Breast epithelium (tissue), 4 donors: ENCODE measurements at places on chromosomes 6 and 20. TPM values are rescaled to one million over a fixed set of nuclear protein-coding genes. Genes with fewer than 3 reads are reported as not detected.

GRCh38 chr6:11230158-11231107 lies 2.0 kb downstream of the NEDD9 start:
- DNase-seq: no peak
- no peaks in the 10 kb centered on the region for H3K36me3 ChIP-seq
- no peaks in the 10 kb centered on the region for H3K4me1 ChIP-seq
- H3K27me3 ChIP-seq: no peaks in the 10 kb centered on the region
- H3K4me3 ChIP-seq: peak overlapping the region; percentile 79

DNA sequence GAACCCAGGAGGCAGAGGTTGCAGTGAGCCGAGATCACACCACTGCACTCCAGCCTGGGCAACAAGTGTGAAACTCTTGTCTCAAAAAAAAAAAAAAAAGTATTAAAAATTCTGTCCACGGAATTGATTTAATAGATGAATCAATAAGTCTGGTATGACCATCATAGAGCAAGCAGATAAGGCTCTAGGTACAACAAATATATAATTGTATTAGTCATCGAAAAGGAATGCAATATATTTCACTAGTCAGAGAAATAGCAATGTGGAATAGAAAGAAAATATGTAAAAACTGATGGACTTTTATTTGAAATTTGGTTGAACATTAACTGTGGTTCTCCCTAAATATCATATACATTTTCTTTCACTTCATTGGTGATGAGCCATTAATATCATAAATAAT lies 476.8 kb upstream of the AGPAT4 start:
- H3K4me1 ChIP-seq: no peaks in the 10 kb centered on the region
- no peak overlapping the region for H3K27ac ChIP-seq
- DNase-seq: no peak
- no peaks in the 10 kb centered on the region for H3K36me3 ChIP-seq

DNA sequence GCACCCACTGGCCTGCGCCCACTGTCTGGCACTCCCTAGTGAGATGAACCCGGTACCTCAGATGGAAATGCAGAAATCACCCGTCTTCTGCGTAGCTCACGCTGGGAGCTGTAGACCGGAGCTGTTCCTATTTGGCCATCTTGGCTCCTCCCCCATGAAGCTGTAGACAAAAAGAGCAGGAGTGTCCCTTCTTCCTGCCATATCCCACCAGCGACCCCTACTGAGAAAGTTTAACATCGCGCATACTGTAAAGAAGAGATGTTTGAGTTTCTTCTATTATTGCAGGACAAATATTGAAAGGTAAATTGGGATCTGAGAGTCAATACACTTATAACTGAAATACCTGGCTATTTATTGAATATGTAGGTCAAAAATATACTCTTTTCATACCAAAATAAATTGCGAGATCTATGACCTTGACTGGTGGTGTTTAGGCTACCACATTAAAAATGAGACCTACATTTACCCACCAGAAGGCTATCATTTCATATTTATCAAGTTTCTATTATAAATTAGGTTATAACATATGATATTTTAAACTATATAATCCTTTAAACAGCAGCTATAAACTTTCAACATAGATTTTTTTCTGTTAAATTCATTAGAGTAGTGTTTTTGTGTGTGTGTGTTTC lies 586.3 kb downstream of the HTR1B start:
- no peak overlapping the region for H3K4me3 ChIP-seq
- H3K36me3 ChIP-seq: no peaks in the 10 kb centered on the region
- no peak for DNase-seq
- H3K27ac ChIP-seq: no peak overlapping the region

DNA sequence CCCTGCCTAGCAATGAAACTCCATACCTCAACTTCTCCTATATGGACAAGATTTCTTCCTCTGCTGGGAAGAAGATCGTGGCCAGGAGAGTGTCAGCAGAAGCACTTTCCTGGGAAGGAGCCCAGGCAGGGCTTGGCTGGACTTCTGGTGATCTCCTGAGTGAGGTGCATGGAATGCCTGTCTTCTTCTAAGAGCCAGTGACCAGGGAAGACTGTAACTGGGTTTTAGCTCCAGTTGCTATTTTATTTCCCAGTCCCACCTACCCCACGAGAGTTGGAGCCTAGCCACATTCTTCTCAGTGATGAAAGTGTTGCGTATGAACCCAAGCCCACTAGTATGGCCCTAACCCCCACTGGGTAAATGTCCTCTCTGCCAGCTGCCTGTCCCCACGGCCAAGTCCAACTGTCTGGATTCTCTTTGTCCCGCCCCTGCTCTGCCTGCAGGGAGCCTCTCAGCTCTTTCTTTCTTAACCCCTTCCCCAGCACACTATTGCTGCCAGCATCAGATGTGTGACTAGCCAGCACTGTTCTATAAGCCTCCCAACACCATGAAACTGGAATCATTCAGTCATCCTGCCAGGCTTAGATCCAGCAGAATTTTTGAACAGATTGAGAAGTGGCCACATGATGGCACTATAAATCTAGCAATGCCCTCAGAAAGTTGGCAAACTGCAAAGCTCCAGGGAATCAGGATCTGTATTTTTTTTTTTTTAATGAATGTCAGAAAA lies 69.8 kb upstream of the FAM184A start:
- H3K36me3 ChIP-seq: no peaks in the 10 kb centered on the region
- H3K27ac ChIP-seq: no peak overlapping the region
- H3K4me1 ChIP-seq: no peaks in the 10 kb centered on the region
- no peak for DNase-seq
- no peaks in the 10 kb centered on the region for H3K27me3 ChIP-seq

- no peaks in the 10 kb centered on the region for H3K4me1 ChIP-seq
- DNase-seq: no peak
- H3K27me3 ChIP-seq: no peaks in the 10 kb centered on the region
- H3K36me3 ChIP-seq: no peaks in the 10 kb centered on the region
- no peak overlapping the region for H3K27ac ChIP-seq
Observed at GRCh38 chr6:77450924-77451323, 12.4 kb downstream of the HTR1B start.

- H3K27me3 ChIP-seq: peaks cover 65% of the 10 kb centered on the region
- peak within 1 kb of the TSS; percentile 53 for H3K4me3 ChIP-seq
Observed at GRCh38 chr20:21106171-21107017, at the start of gene LINC00237. Gene LINC00237 (minus strand): TSS chr20:21106358.

SRSF12 gene
- total RNA-seq: 1.8 TPM

ZSCAN23 gene
- 1.1 TPM for total RNA-seq

TFAP2A gene
- not detected for total RNA-seq
